ENCODE measurements at places on chromosomes 5 and 9.

DNA sequence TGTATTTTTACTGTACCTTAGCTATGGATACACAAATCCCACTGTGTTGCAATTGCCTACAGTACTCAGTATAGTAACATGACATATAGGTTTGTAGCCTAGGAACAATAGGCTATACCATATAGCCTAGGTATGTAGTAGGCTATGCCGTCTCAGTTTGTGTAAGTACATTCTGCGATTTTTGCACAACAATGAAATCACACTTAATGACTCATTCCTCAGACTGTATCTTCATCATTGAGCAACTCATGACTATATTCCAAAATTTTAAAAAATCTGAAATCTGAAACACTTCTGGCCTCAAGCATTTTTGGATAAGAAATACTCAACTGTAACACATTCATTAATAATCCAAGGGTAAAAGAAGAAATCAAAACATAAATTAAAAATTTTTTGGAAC lies 666.8 kb upstream of the GRAMD2B start:
- DNase-seq: no peak

GRCh38 chr5:6448622-6449464 lies at the start of gene UBE2QL1:
Gene UBE2QL1, plus strand, starts transcription at chr5:6448859. Its CDS starts 35 bp downstream, at chr5:6448894.
- no peak for DNase-seq

- DNase-seq: no peak
Observed at GRCh38 chr5:142600092-142600491, 85.8 kb downstream of the FGF1 start.

- DNase-seq: no peak
Observed at GRCh38 chr5:14407746-14408175, 173.8 kb upstream of the OTULINL start.

GRCh38 chr5:6048746-6049145 lies 329.6 kb downstream of the MED10 start:
- no peak for DNase-seq

GRCh38 chr5:1051366-1051720 lies 42.7 kb downstream of the NKD2 start:
- DNase-seq: no peak

GRCh38 chr9:90365666-90366065 lies 277.0 kb downstream of the DIRAS2 start:
- DNase-seq: no peak

DNA sequence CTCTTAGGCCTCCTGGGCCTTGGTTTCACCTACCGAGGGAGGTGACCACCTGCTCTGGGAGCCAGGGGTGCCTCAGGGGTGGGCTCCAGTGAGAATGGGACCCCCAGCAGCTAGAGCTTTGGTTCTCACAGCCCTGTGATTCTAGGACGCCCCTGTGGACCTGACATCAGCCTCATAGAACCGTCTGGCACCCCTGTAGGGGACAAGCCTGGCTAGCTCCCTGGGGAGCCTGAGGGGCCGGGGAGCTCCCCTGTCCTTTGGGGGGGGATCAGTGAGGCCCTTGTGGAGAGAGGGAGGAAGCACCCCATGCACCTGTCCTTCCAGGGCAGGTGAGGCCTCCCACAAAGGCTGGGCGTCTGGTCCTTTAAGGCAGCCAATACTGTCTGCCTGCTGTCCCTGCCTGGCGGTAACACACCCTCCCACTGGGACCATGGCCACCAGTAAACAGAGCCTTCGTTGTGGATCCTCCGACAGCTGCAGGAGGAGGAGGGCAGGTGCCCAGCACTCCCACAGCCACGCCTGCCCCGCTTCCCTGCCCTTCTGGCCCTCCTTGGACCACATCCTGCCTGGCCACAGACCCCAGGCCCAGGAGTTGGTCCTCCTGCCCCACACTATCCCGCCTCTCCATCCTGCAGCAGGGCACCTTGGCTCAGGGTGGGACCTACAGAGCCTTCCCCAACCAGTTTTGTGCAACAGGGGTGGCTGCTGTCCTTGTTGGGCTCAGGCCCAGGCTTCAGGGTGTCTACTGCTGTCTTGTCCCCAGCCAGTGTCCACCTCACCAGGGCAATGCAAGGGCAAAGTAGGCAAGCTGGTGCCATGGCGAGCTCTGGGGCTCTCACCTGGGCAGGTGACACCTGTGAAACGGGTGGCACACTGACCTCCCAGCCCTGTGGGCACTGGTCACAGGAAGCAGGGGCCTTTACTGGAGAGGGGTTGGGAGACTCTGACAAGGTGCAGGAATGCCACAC lies 3.0 kb upstream of the TUBB4B start:
- DNase-seq: no peak

GRCh38 chr5:116359592-116359991 lies 215.0 kb downstream of the SEMA6A start:
- DNase-seq: no peak

DNA sequence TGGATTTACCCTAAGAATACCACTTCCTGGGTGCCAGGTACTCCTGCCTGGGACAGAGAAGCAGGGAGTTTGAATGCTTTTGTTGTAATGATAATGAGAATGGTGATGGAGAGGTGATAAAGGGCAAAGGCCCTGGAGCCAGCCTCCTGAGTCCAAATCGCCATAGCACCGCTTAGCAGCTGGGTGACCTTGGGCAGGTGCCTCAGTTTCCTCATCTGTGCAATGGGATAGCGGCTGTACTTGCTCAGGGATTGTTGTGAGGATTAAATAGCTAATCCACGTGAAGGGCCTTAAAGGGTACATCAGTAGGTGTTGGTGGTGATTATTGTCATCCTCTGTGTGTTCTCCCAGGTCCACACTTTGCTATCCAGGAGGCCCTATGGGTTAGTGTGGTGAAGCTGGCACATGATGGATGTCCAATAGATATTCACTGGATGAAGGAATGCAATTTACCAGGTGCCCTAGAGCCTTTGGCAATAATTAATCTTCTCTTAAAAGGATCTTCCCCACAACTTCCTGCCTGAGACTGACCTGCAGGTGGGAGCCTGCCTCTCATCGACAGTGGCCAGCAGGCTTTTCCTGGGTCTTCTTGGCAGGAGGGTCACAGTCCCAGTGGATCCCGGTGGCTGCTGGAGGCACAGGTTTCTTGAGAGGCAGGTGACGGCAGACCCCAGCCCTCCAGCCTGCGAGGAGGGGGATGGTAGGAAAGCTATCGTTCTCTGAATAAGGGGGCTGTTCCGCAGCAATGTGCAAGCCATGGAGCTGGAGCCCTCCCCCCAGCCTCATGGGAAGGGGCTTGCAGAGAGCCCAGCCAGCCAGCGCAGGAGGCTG lies 160.2 kb downstream of the MACROH2A1 start:
- DNase-seq: no peak

DNA sequence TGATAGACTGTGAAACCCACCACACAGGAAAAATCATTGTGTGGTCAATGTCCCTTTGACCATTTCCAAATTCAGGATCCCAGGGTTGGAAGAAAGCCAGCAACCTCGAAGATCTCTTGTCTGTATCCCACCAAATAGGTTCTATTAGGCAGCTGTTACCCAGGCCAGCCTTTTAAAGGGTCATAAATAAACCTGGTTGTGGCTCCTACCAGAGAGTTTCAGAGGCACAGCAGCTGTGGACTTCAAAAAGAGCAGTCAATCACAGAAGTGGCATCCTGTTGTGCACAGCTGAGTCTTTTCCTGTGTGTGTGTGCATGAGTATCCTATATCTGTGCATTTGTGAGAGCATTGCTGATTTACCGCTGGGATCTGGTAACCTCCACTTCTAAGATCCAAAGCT lies 23.7 kb upstream of the OR2S2 start:
- no peak for DNase-seq

GRCh38 chr5:162911873-162912272 lies 525.5 kb upstream of the CCNG1 start:
- DNase-seq: no peak

DNA sequence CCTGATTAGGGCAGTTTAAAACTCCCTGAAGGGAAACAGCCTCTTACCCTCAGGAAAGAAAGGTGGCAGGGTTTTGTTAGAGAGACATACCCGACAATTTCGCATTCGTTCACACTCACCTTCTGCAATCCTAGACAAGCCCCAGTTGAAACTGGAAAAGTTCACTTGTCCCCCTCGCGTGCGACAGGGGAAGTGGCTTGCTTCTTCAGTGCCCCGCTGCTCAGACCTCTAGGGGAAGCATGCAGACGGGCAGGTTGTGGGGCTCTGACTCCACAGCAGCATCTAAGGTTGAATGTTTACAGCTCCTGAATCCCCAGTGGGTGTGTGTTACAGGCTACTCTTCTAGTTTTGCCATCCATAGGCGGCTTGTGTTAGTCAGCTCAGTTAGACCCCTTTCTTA lies 575.7 kb upstream of the ACO1 start:
- no peak for DNase-seq

- DNase-seq: no peak
Observed at GRCh38 chr5:175582697-175583096, 75.2 kb upstream of the HRH2 start.

- DNase-seq: no peak
Observed at GRCh38 chr9:114000671-114001409, 77.3 kb downstream of the AMBP start.

- DNase-seq: no peak
Observed at GRCh38 chr9:16970321-16970720, 99.9 kb upstream of the BNC2 start.

DNA sequence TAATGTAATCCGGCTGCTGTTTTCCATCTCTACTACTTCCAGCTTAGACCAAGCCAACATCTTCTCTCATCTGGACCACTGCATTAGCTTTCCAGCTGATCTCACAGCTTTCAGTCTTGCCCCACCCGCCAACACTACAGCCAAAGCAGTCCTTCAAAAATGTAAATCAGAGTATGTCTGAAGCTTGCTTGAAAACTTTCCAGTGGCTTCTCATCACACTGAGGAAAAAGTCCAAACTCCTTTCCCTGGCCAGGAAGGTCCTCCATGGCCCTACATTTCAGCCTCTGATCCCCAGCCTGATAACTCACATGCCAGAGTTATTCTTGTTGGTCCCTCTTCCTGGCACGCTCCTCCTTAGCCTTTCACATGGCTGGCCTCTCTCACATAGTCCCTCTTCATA lies 38.5 kb downstream of the TTC1 start:
- DNase-seq: no peak

Data from cortex of kidney (tissue), 1 donor.